Naive thymus-derived CD4-positive, alpha-beta T cell (primary cell): ENCODE measurements at places on chromosomes 2 and 18. TPM values are rescaled to one million over a fixed set of nuclear protein-coding genes. Genes with fewer than 3 reads are reported as not detected.

DNA sequence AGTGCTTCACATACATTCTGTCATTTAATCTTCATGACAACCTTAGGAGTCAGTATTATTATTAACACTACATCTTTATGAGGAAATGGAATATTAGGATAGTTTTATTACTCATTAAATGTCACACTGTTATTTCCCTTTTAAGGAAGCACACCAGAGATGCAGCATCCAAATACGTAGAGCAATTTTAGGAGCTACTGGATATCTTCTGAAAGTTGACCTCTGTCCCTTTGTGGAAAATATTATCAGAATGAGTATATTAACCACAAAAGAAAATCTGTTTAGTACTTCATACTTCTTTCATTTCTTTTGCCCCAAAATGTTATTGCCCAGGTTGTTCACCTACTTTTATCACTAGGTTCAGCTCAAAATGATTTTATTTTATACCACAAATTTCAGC is 72.9 kb upstream of the APCDD1 start:
- no peaks in the 10 kb centered on the region for H3K4me1 ChIP-seq
- no peak for DNase-seq
- no peaks in the 10 kb centered on the region for H3K27me3 ChIP-seq
- no peak overlapping the region for H3K4me3 ChIP-seq
- no peaks in the 10 kb centered on the region for H3K36me3 ChIP-seq

The IL36A gene
- 0.33 and 0.44 TPM in 2 replicates for total RNA-seq

- H3K27me3 ChIP-seq = no peaks in the 10 kb centered on the region
- no peaks in the 10 kb centered on the region for H3K36me3 ChIP-seq
These were observed 80.3 kb downstream of the ZFP36L2 start for GRCh38 chr2:43146083-43146482.

GRCh38 chr2:239951129-239951734 is 73.9 kb downstream of the NDUFA10 start:
- H3K4me1 ChIP-seq = no peaks in the 10 kb centered on the region
- H3K27ac ChIP-seq = no peak overlapping the region
- no peak for DNase-seq
- H3K36me3 ChIP-seq = no peaks in the 10 kb centered on the region
- no peak overlapping the region for H3K4me3 ChIP-seq

The EIPR1 gene
- 25.5 TPM for total RNA-seq

DNA sequence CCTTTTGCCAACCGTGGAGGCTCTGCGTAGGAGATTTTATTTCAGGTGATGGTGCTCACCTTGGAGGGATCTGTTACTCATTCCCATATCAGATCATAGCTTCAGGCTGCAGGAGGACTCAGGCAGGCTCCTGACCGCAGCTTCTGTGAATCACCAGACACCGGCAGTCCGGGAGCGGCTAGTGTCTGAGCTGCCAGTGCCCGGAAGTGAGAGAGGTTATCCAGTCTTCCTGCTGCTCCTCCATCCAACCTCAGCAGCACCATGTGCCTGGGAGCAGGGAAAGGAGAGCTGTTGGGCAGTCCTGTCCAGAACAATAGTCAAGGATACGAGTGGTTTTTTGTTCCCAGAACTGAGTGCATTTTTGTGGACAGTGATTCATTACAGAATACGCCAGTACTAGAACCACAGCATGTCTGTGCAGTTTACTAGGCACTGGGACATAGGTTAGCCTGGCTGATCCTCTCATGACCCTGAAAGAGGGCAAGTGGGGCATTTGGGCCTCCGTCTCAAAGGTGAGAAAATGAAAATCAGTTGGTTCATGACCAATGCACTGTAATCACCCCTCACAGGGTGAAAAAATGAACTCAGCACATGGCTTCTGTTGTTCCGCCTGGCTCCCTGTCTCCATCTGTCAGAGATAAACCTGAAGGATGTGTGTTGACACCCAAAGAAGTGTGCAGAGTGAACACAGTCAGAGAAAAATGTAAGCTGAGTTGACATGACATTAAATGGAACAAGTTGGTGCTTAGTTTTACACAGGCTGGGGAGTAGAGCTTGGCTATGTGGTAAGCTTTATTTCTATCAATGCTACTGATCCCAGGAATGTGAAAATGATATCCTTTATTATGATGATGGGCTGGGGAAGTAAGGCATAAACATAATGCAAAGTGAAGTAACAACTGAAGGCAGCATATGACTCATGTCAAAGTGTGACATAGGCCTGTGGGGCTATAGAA is 12.2 kb downstream of the FHOD3 start:
- H3K4me1 ChIP-seq = no peaks in the 10 kb centered on the region
- no peak overlapping the region for H3K4me3 ChIP-seq
- no peaks in the 10 kb centered on the region for H3K36me3 ChIP-seq

DNA sequence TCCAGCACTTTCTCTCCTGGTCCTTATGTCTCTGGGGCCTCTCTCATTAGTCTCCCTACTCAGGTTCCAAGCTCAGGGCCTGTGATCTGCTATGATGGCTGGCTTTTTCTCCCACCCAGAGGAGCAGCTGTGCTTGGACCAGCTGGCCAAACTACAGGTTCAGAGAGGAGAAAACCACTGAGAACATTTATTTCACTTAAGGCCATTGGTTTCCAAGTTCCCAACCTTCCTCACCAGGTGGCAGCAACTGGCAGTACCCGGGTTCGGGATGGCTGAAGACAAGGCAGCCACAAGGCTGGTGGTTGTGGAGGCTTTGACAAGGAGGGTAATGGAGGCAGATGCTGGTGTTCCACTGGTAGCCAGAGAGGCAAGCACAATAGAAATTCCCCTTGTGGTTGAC is 29.9 kb upstream of the SELENOI start:
- no peak overlapping the region for H3K4me3 ChIP-seq
- H3K36me3 ChIP-seq = no peaks in the 10 kb centered on the region
- H3K27ac ChIP-seq = no peak overlapping the region
- no peaks in the 10 kb centered on the region for H3K27me3 ChIP-seq
- no peaks in the 10 kb centered on the region for H3K4me1 ChIP-seq
- no peak for DNase-seq

GRCh38 chr2:216348756-216349308 is 23.5 kb downstream of the MARCHF4 start:
- no peaks in the 10 kb centered on the region for H3K27me3 ChIP-seq
- no peak overlapping the region for H3K27ac ChIP-seq
- H3K4me1 ChIP-seq = peaks cover 64% of the 10 kb centered on the region
- no peak overlapping the region for H3K4me3 ChIP-seq
- DNase-seq = no peak

DNA sequence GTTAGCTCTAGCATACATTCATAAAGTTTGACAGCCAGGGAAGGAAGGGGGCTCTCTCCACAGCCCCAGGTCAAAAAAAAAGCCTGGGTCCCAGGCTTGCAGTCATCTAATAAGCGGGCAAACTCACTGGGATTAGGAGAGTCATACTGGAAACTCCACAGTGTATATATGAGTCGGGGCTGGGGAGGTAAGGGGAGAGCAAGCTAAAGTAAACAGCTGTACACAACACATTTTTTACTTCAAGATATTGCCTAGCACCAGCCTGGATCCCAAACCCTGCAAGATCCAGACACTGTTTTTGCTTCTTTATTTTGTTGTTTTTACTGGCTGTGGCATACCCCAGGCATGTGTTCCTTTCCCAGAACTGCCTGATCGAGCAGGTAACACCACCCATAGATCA is 291.3 kb upstream of the TANK start:
- H3K36me3 ChIP-seq = no peaks in the 10 kb centered on the region
- DNase-seq = no peak
- H3K27me3 ChIP-seq = no peaks in the 10 kb centered on the region
- H3K4me1 ChIP-seq = no peaks in the 10 kb centered on the region
- H3K4me3 ChIP-seq = no peak overlapping the region

The NR4A2 gene
- total RNA-seq = 152 TPM

DNA sequence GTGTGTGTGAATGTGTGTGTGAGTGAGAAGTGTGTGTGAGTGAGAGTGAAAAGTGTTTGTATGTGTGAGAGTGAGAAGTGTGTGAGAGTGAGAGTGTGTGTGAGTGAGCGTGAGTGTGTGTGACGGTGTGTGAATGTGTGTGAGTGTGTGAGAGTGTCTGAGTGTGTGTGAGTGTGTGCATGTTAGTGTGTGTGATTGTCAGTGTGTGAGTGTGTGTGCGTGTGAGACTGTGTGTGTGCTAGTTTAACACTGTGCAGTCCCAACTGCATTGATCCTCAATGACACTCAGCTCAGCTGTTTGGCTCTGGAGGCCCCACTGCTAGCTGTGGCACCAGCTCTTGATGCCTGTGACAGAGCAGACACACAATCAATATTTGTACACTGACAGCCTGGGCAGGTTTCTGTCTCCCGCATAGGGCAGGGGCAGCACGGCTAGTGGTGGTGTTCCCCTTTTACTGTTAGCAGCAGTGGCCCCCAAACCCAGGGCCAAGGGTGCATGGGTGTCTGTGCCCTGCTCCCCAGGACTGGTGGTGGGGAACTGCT is 135.0 kb downstream of the INHBB start:
- no peaks in the 10 kb centered on the region for H3K4me1 ChIP-seq
- H3K4me3 ChIP-seq = no peak overlapping the region
- no peak overlapping the region for H3K27ac ChIP-seq
- no peaks in the 10 kb centered on the region for H3K36me3 ChIP-seq
